ENCODE measurements at places on chromosomes 4 and X. TPM values are rescaled to one million over a fixed set of nuclear protein-coding genes. Genes with fewer than 3 reads are reported as not detected.

Gene CYP2U1
- 1.5 TPM for polyA plus RNA-seq

Gene SPIN2A
- polyA plus RNA-seq: 0.08 TPM

Gene INTS6L
- polyA plus RNA-seq: 3.4 TPM

Gene SSX2
- polyA plus RNA-seq: not detected

Gene MAGEA8
- polyA plus RNA-seq: not detected

Gene TFDP3
- not detected for polyA plus RNA-seq

Gene TGIF2LX
- not detected for polyA plus RNA-seq

Gene FSTL5
- not detected for polyA plus RNA-seq

Gene FAM9C
- not detected for polyA plus RNA-seq

Gene TLR1
- polyA plus RNA-seq: 0.06 TPM

Gene EDA
- 0.63 TPM for polyA plus RNA-seq

Gene FGF5
- polyA plus RNA-seq: 2.7 TPM

Gene CENPI
- polyA plus RNA-seq: 4.7 TPM

Gene PGRMC1
- polyA plus RNA-seq: 68.5 TPM

Gene NMU
- 0.69 TPM for polyA plus RNA-seq

Gene MFAP3L
- polyA plus RNA-seq: 1.4 TPM

Gene TNIP3
- polyA plus RNA-seq: 0.16 TPM

Gene RAP1GDS1
- 35.4 TPM for polyA plus RNA-seq

Gene P2RY8
- not detected for polyA plus RNA-seq

Gene SATL1
- polyA plus RNA-seq: not detected

Gene SHISA3
- not detected for polyA plus RNA-seq

Gene DHX15
- polyA plus RNA-seq: 93.4 TPM

Gene TMEM35A
- polyA plus RNA-seq: 0.07 TPM

Gene BEX3
- 222 TPM for polyA plus RNA-seq

Gene SOX3
- polyA plus RNA-seq: not detected

Gene MAGEA12
- not detected for polyA plus RNA-seq

Gene FAM47C
- not detected for polyA plus RNA-seq

Gene ARHGAP4
- polyA plus RNA-seq: 2.1 TPM

Gene GSX2
- not detected for polyA plus RNA-seq

Gene ATP2B3
- not detected for polyA plus RNA-seq

Gene SUPT20HL1
- polyA plus RNA-seq: not detected

Gene CYTL1
- 0.70 TPM for polyA plus RNA-seq

Gene DGKK
- polyA plus RNA-seq: not detected

Gene SHROOM2
- polyA plus RNA-seq: 3.2 TPM

Gene TENM3
- polyA plus RNA-seq: 2.4 TPM

Gene ZNF732
- polyA plus RNA-seq: 0.34 TPM

Gene LGI2
- not detected for polyA plus RNA-seq

Gene GLRA3
- polyA plus RNA-seq: not detected

Gene MTTP
- 0.01 TPM for polyA plus RNA-seq

Gene GPR50
- polyA plus RNA-seq: not detected

Gene SULT1B1
- polyA plus RNA-seq: 0.03 TPM

Gene BMPR1B
- polyA plus RNA-seq: 0.02 TPM

Gene CLDN34
- not detected for polyA plus RNA-seq

Gene DMRTC1B
- polyA plus RNA-seq: not detected

Gene MMAA
- polyA plus RNA-seq: 3.9 TPM
